ENCODE measurements at places on chromosomes 11 and 22.

- no peaks in the 10 kb centered on the region for H3K27me3 ChIP-seq
- no peak for DNase-seq
- H3K4me1 ChIP-seq: peaks cover 11% of the 10 kb centered on the region
- no peak overlapping the region for H3K4me3 ChIP-seq
Observed at GRCh38 chr11:20097319-20098221, 62.7 kb downstream of the DBX1 start.

DNA sequence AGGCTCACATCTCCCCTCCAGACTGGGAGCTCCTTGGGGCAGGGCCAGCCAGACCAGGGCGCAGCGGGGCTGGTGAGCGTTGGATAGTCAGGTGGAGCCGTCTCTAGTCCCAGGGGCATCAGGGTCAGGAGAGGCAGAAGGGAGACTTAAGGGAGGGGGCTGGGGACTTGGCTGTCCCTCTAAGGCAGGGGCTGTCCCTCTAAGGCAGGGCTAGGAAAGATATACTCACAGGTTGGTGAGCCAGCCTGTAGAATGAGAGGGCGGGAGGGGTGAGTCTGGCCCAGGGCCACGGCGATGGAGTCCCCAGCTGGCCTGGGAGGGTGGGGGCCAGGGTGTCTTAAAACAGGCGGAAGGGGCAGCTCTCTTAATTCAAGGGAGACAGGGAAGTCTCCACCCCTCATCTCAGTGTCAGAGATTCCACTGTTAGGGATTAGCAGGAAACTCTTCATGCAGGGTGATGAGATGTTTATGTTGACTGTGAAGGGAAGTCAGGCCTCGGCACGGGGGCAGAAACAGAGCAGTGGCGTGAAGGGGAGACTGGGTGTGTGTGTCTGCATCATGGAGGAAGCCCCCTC, 11.3 kb downstream of the P2RY2 start:
- no peak overlapping the region for H3K4me3 ChIP-seq
- no peaks in the 10 kb centered on the region for H3K4me1 ChIP-seq
- no peaks in the 10 kb centered on the region for H3K36me3 ChIP-seq
- H3K27ac ChIP-seq: no peak overlapping the region

DNA sequence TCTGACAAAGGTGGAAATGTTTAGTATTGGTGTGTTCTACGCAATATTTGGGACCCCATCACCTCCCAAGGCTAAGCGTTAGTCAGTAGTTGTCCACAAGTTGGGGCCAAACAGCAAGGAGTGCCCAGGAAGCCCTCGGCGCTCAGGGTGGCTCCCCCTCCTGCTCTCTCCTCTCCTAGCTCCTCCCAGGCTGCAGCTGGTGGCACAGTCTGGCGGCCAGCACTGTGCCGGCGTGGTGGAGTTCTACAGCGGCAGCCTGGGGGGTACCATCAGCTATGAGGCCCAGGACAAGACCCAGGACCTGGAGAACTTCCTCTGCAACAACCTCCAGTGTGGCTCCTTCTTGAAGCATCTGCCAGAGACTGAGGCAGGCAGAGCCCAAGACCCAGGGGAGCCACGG, 16.8 kb downstream of the CD5 start:
- H3K27me3 ChIP-seq: no peaks in the 10 kb centered on the region
- no peaks in the 10 kb centered on the region for H3K4me1 ChIP-seq
- H3K4me3 ChIP-seq: no peak overlapping the region

- H3K27me3 ChIP-seq: no peaks in the 10 kb centered on the region
- peaks cover 16% of the 10 kb centered on the region for H3K4me1 ChIP-seq
- peak overlapping the region; percentile 65 for H3K4me3 ChIP-seq
- peak; percentile 51 for DNase-seq
Observed at GRCh38 chr11:71252770-71253730, 673 bp upstream of the SHANK2 start.
